ENCODE measurements at places on chromosomes 7 and 10.
A peak's percentile ranks its signal among the peaks of the same experiment; 100 is the strongest.

GRCh38 chr7:112266595-112267270 lies 60.2 kb downstream of the ZNF277 start:
- peak; percentile 72 for DNase-seq

DNA sequence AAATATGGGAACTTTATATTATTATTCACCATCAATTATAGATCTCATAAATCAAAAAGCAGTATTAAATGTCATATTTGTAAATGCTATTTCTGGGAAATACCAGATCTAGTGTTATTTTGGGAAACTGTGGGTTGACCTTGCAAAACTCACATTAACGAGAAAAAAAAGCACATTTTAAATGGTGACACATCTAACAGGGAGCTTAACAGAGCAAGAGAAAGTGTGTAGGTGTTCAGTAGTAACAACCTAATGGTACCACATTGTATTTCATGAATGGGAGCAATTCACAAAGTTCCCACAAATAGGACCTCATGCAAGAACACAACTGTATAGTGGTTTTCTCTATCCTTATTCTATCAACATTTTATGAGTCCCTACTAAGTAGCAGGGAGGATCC lies 26.2 kb upstream of the HDAC9 start:
- no peak for DNase-seq

DNA sequence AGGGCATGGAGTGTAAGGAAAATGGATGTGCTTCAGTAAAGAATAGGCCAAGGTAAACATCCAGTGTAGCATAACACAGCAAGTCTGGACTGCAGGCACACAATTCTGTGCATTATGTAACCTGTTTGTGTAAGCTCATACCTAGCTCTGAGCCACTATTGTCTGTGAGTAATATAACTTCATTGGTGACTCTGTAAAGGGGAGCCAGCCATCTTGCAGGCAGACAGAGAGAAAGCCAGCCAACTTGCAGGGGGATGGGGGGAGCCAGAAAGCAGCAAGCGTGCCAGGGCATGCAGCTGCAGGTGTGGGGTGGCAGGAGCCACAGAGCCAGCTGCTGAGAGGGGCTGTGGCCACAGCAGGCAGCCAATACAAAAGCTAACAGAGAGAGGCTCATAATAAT lies 449.2 kb downstream of the IPMK start:
- no peak for DNase-seq

- DNase-seq: no peak
These were observed 38.5 kb downstream of the SDHAF3 start for GRCh38 chr7:97155897-97156418.

- DNase-seq: peak; percentile 66
These were observed 381.8 kb upstream of the FZD8 start for GRCh38 chr10:36023939-36024338.

GRCh38 chr7:33179519-33179918 lies 50.2 kb downstream of the BBS9 start:
- no peak for DNase-seq

DNA sequence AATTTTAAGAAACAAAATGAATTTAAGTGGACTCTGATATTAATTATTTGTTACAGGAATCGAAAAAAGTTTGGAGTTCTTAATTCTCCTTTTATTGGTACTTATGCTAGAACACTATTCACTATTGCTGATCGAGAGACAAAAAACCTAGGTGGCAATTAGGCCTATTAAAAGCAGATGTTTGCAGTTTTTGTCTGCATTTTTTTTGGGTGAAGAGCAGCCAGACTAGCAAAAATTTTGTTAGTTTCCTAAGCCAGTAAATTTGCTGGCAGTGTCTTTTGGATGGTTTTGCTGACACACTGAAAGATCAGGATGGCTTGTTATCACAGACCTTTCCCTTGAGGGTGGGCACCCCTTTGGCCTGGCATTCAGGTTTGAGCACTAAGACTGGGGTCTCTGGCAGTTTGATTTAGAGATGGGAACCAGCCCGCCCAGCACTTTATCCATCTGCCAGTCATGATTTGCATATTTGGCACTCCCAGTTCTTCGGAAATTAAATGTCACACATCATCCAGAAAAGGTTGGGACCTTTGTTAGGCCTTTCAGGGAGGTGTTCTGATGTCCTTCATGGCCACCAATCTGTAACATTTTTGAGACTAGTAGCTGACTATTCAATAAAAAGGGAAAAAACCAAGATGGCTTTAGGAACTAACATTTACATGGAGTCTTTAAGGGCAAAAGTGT lies 57.3 kb downstream of the INPP5F start:
- DNase-seq: peak; percentile 35

GRCh38 chr10:26219676-26220075 lies 3.1 kb downstream of the GAD2 start:
- DNase-seq: no peak

DNA sequence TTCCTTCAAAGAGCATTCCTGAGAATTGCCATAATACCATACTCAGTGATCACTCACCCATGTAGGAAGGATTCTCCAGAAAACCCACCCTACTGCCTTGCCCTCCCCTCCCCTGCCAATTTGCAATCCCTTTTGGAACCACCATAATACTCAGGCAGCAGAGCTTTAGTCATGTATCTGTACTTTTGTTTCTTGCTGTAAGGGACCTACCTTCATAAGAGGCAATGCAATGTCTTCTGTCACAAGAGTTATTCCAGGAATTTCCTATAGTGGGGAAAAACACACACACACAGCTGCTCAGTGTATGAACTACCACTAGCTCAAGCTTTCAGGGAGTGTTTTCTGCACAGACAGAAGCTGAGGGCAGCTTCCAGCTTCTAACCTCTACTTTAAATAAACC lies 67.0 kb downstream of the GSAP start:
- DNase-seq: no peak

- DNase-seq: no peak
These were observed 33.0 kb downstream of the OR6V1 start for GRCh38 chr7:143085109-143085508.

DNA sequence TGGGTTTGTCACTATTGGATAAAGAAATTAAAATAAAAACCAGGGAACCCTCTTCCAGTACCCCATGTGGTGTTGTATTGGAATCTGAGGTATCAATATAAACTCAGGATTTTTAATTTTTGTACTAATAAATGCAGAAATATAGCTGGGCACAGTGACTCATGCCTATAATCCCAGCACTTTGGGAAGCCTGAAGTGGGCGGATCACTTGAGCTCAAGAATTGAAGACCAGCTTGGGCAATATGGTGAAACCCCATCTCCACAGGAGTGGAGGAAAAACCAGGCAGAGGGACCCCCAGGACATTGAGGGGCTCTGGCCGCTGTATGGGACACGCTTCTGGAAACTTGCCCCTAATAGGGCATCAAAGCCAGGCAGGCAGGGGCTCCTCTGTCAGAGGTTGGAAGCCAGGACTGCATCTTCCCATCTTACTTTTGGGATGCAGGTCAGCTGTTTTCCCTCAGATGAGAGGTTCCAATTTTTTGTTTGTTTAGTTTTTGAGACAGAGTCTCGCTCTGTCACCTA lies 11.1 kb downstream of the ADIRF start:
- no peak for DNase-seq

- peak; percentile 22 for DNase-seq
These were observed 285.9 kb downstream of the KLF6 start for GRCh38 chr10:3499120-3499519.

GRCh38 chr10:34024693-34025425 lies 690.4 kb upstream of the NRP1 start:
- DNase-seq: peak; percentile 20

- DNase-seq: peak; percentile 89
These were observed 2.2 kb downstream of the BBIP1 start for GRCh38 chr10:110916554-110917346.

- DNase-seq: no peak
These were observed 58.7 kb downstream of the CLEC2L start for GRCh38 chr7:139582130-139582650.

DNA sequence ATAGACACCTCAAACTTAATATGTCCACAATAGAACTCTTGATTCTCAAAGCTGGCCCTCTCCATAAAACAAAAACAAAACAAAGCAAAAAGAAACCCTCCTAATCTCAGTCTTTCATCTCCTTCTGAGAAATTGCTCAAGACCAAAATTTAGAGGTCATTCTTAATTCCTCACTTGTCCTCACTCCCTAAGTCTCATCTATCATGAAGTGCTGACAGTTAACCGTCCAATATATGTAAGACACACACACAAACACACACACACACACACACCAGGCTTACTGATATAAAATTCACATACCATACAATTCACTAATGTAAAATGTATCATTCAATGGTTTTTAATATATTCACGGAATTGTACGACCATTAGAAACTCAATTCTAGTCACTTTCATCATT lies 17.0 kb upstream of the SVIL start:
- no peak for DNase-seq

DNA sequence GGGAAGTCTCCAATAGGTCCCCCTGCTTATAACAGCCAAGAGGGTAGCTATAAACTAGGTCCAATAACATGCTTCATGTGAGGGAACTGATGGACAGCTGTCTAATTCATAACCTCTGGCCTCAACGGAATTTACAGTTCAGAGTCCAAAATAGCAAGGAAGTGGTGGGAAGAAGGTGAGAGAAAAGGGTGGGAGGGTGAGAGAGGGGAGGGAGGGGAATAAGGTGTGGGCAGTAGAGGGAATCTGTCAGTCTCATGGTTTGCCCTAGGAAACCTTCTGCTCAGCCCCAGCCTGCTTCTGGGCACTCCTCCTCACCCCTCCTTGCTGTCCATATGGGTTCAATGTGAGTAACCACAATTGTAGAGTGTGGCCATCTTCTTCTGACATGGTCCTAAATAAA lies 133.4 kb upstream of the ADO start:
- no peak for DNase-seq

GRCh38 chr7:137577184-137577583 lies 233.7 kb upstream of the PTN start:
- peak; percentile 56 for DNase-seq

GRCh38 chr7:151187409-151188251 lies 580 bp upstream of the ASB10 start:
- no peak for DNase-seq

GRCh38 chr7:125326666-125327255 lies 397.1 kb upstream of the POT1 start:
- DNase-seq: peak; percentile 72

- DNase-seq: no peak
These were observed 97.7 kb upstream of the PDLIM1 start for GRCh38 chr10:95388539-95388938.

DNA sequence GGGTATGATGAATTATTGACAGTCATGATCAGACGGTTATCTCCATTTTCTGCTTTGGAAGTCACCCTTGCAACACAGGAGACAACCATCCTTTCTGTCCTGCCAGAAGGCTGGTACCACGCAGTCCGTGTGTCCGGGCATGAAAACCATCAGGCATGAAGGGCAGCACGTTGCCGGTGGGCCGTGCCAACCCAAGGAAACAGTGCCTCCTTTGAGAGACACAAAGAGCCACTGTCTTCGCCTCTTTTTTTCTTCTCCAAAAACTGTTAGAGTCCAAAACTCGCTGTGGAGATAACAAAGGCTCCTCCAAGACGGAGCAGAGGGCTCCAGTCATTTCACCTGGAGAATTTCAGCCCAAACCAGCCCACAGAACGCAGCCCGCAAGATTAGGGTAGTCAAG lies 60.4 kb upstream of the ARHGAP21 start:
- DNase-seq: no peak

DNA sequence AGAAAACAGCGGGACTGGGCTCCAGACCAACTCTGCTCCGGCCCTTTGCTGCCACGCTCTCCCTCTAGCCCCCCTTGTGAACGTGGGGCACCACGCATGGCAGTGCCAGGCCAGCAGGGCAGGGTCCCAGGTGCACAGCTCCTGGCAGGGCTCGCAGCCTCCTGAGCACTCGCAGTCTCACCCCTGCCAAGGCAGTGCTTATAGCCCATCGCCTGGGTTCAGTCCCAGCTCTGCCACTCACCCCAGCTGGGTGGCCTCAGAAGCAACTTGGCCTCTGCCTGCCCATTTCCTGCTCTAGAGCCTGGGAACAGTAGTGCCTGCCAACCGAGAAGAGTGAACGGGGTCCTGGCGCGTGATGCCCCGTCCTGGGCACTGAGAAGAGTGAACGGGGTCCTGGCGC lies 36.3 kb downstream of the CFAP46 start:
- DNase-seq: no peak

GRCh38 chr7:29386196-29386765 lies 177.4 kb upstream of the PRR15 start:
- no peak for DNase-seq

DNA sequence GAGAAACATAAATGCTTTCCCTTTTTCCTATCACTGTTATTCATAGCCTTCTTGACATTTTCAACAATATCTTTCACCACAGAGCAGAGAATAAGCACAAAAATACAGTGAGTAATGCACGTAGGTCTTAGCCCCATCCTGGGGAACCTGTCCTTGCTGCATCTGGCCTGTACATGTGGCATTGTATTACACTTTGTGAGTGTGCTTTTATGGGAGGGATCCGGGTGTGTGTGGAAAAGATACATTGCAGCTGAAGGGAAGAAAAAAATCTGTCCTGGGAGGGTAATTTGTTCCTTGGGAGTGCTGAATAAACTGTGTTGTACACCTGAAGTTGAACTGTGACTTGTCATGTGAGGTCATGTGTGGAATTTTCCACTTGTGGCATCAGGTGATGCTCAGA lies 422.7 kb upstream of the LRGUK start:
- DNase-seq: peak; percentile 9

DNA sequence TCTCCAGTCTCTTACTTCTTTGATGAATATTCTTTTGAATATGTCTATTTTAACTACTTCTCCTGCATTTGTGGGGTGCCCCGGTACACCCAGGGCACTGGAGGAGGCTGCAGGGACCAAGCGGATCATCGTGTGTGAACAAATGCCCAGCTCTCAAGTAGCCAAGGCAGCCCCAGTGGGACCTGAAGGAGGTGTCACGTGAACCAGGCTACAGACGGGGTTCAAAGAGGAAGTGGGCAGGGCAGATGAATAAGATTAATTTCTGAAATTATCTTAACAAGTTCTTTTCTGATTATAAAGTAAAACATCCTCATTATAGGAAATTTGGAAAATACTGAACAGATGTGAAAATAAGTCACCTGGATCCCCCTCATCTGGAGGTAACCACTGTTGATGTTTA lies 78.4 kb upstream of the DUSP5 start:
- DNase-seq: no peak

- DNase-seq: peak; percentile 41
These were observed 2.0 kb downstream of the JCAD start for GRCh38 chr10:30057421-30057841.

DNA sequence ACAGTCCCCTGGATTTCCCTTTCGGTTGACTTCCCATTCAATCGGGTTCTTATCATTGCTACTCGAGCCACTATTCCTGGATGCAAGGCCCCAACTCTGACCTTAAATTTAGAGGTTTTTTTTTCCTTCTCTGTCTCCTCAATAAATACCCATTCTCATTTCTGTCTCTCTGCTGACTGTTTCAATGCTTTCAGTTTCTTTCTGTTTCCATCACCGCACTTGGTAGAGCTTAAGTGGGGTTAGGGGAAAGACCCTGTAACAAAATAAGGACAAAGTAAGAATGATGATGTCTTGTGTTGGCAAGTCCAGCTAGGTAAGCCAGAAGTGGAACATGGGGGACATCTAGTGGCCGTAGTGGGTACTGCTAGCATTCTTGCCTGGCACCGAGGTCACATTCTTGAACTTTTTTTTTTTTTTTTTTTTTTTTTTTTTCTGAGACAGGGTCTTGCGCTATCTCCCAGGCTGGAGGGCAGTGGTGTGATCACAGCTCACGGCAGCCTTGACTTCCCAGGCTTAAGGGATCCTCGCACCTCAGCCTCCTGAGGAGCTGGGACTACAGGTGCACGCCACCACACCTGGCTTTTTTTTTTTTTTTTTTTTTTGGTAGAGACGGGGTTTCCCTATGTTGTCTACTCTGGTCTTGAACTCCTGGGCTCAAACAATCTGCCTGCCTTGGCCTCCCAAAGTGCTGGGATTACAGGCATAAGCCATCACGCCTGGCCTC lies 40.3 kb downstream of the ZC3HC1 start:
- DNase-seq: peak; percentile 87

- no peak for DNase-seq
These were observed 316.3 kb downstream of the FRMD4A start for GRCh38 chr10:14014423-14014822.

Data from fibroblast of upper back skin (primary cell).